Natural killer cell (primary cell): ENCODE measurements at places on chromosomes 11 and 22. TPM values are rescaled to one million over a fixed set of nuclear protein-coding genes. Genes with fewer than 3 reads are reported as not detected.

Gene APOL5
- not detected for total RNA-seq

Gene ZBED5
- total RNA-seq: 61.3 TPM

Gene OR2D2
- total RNA-seq: not detected

Gene SLC43A3
- total RNA-seq: 20.7 TPM

Gene CRYBA4
- not detected for total RNA-seq

Gene OR51Q1
- total RNA-seq: not detected

Gene TRIM48
- total RNA-seq: not detected

Gene EHBP1L1
- total RNA-seq: 129 TPM

Gene OR56A4
- 0.13 TPM for total RNA-seq

Gene KRTAP5-2
- total RNA-seq: not detected

Gene ARHGAP20
- not detected for total RNA-seq

Gene RIMBP3C
- total RNA-seq: 0.35 TPM

Gene OR8D4
- total RNA-seq: not detected

Gene SEZ6L
- 0.60 TPM for total RNA-seq

Gene CASP1
- total RNA-seq: 89.3 TPM

Gene JHY
- total RNA-seq: 1.5 TPM

Gene MS4A6E
- total RNA-seq: not detected

Gene NLRP14
- not detected for total RNA-seq

Gene OR51B4
- not detected for total RNA-seq

Gene APOA5
- not detected for total RNA-seq

Gene TMEM25
- total RNA-seq: 4.1 TPM

Gene NPTXR
- 6.1 TPM for total RNA-seq

Gene DDIAS
- 2.4 TPM for total RNA-seq

Gene NXPE2
- not detected for total RNA-seq

Gene BEST1
- 0.32 TPM for total RNA-seq

Gene TIMM8B
- total RNA-seq: 14.6 TPM

Gene CREB3L1
- total RNA-seq: not detected

Gene POTEH
- not detected for total RNA-seq

Gene FAM83F
- total RNA-seq: 7.5 TPM

Gene C1QTNF4
- total RNA-seq: 1.3 TPM

Gene SLC25A18
- total RNA-seq: not detected

Gene APOBEC3H
- total RNA-seq: 14.1 TPM

Gene FIBIN
- total RNA-seq: not detected

Gene SLN
- not detected for total RNA-seq
